ENCODE measurements at places on chromosomes 3 and 15. TPM values are rescaled to one million over a fixed set of nuclear protein-coding genes. Genes with fewer than 3 reads are reported as not detected.

DNA sequence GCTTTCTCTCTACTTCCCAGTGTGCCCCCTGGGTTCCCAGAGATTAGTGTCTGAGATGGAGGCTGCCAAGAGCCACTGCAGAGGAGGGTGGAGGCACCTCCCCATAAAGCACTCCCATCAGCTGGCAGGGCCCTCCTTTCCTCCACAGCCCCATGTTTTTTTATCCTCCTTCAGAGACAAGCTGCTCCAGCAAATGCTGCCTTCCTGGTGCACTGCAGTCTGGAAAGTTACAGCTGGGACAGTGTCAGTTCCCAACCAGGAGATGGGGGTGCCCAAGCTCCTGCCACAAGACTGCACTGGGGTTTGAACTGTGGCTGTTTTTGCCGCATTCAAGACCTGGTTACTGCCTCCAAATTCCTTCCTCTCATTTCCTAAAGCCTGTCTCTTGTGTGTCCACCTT lies 206.1 kb downstream of the CADPS start:
- H3K4me1 ChIP-seq = no peaks in the 10 kb centered on the region
- no peak overlapping the region for H3K4me3 ChIP-seq
- H3K27ac ChIP-seq = no peak overlapping the region
- H3K36me3 ChIP-seq = no peaks in the 10 kb centered on the region
- no peak for DNase-seq

DNA sequence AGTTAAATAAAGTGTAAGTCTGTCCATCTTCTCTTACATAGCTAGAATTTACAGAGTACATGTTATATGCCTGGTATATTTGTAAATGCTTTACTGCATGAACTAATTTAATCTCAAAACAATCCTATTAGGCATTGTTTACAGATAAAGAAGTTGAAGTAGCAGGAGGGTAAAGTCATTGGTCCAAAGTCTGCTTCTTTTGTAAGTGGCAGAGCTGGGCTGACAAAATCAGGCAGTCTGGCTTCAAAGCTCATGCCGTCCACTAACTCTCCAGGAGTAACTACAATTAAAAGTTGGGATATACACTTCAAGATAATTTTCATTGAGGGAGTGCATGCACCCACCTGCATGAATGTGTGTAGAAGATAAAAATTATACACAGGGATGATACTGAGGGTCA lies 27.3 kb downstream of the VGLL3 start:
- H3K36me3 ChIP-seq = no peaks in the 10 kb centered on the region
- H3K4me3 ChIP-seq = no peak overlapping the region
- no peak overlapping the region for H3K27ac ChIP-seq
- no peaks in the 10 kb centered on the region for H3K4me1 ChIP-seq
- no peaks in the 10 kb centered on the region for H3K27me3 ChIP-seq
- DNase-seq = no peak

DNA sequence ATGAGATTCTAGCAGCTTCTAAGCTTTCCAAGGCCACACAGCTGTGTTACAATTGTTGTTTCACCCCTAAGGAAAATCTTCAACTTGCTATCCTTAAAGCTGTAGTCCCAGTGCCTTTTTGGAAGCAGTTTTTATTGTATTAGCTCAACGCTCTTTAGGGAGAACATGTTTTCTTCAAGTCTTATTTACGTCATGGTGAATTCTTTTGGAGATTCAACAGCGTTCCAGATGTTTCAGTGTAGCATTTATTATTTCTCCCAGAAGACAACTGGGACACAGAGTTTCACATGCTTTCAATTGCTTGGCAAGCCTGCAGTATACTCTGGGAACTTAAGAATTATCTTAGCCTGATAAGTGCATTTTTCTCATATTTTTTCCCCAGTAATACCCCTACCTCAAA lies 888.3 kb downstream of the PLOD2 start:
- H3K36me3 ChIP-seq = no peaks in the 10 kb centered on the region
- no peak for DNase-seq
- H3K27me3 ChIP-seq = no peaks in the 10 kb centered on the region
- no peaks in the 10 kb centered on the region for H3K4me1 ChIP-seq
- H3K27ac ChIP-seq = no peak overlapping the region

DNA sequence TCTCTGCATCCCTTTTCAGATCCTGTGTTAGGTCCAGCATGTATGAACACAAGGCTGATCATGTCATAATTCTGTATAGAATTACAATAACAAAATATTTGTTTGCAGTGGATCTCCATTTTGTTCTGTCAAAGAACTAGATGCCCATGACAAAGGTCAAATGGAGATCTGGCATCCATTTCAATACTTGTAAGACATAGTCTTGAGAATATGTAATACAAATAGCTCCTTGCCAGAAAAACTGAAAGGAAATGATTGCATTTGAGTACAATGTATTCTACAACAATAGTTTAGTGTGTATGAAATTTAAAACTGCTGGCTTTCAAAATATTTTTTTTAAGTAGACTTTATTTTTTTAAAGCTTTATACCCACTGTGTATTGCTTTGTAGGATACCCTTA lies 101.1 kb downstream of the CMSS1 start:
- no peaks in the 10 kb centered on the region for H3K27me3 ChIP-seq
- H3K4me3 ChIP-seq = no peak overlapping the region
- H3K27ac ChIP-seq = no peak overlapping the region
- peaks cover 44% of the 10 kb centered on the region for H3K4me1 ChIP-seq
- DNase-seq = no peak

DNA sequence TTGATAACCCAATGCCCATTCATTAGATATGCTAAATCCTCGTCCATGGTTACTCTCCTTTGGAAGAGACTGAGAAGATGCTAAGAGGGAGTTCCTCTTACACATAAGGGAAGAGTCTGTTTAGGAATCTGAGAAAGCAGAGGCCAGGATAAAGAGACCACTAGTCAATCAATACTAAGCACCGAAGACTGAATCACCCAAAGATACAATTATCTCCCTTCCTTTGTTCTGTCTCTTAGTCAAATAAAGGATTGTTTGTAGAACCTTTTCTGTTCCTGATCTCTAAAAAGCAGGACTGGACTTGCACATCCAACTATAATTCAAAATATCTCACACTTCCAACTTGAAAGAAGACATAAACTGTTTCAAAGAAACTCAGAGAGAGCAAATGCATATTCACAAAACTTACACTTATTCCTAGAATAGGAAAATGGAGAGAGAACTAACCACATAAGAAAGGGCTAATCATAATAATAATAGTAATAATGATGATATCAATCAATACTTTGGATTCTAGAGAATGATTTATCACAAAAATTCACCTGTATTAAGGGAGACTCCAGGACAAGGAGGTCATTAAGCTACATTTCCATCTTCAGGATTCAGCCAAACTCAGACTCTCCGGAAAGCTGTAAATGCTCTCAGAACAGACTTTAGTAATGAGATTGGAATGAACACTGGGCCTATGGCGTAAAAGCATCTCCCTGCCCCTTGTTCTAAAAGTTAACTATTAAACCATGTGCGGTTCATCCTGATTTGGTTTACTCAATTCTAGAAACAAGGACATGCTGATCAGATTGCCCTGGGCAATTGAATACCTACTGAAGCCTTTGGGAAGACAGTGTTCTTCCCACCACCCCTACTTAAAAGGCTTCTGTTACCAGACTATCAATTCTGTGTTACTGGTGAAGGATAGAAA lies 401.5 kb downstream of the ZBTB20 start:
- H3K4me1 ChIP-seq = peaks cover 10% of the 10 kb centered on the region
- no peaks in the 10 kb centered on the region for H3K27me3 ChIP-seq
- no peak overlapping the region for H3K4me3 ChIP-seq

DNA sequence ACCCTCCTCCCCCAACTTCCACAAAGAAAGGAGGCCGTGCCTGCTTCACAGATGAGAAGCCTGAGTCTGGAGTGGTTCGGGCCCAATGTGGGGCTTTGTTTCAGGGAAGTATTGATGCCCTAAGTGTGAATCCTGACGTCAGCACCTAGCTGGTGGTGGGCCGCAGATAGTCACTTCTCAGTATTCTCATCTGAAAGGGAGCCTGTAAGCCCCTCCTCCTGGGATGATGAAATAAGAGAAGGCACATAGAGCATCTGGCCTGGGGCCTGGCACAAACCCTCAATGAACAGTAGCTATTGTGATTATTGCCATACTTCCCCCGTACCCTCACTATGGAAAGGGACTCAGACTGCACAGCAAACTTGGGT lies 24.8 kb downstream of the LINGO1 start:
- DNase-seq = no peak
- no peaks in the 10 kb centered on the region for H3K27me3 ChIP-seq
- peaks cover 36% of the 10 kb centered on the region for H3K4me1 ChIP-seq
- H3K36me3 ChIP-seq = no peaks in the 10 kb centered on the region
- no peak overlapping the region for H3K27ac ChIP-seq

DNA sequence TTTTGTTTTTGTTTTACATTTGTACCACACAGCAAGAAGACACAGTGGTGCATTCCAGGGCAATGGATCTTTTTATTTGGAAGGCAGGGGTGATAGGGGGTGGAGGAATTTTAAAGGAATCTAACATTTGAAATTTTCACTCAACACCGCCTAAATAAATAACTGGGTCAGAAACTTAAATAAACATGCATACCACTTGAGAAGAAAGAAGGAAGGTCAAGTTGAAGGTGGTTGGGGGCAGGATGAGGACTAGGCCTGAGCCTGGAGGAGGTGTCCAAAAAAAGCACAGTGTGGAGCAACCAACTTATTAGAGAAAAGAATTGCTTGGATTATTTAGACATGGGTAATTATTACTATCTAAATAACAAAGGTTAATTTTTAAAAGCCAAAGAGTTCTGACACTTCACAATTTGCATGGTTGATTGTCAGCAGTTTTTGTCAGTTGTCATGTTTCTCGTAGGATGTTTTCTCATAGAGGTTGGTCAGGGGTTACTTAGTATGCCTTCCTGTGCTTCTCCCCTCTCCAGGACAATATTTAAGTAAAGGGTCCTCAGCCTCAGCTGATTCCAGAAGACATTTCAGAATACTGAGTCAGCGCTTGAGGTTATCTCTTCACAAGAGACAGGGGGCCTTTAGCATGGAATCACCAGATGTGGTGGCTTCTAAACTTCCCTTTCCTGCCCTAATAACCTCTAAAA lies 173.7 kb upstream of the SLC2A2 start:
- H3K27me3 ChIP-seq = no peaks in the 10 kb centered on the region
- H3K4me1 ChIP-seq = no peaks in the 10 kb centered on the region
- H3K27ac ChIP-seq = no peak overlapping the region
- DNase-seq = no peak
- H3K4me3 ChIP-seq = no peak overlapping the region
- no peaks in the 10 kb centered on the region for H3K36me3 ChIP-seq

GRCh38 chr3:10470120-10471053 lies 35.0 kb downstream of the ATP2B2 start:
- no peaks in the 10 kb centered on the region for H3K4me1 ChIP-seq
- no peak overlapping the region for H3K27ac ChIP-seq
- no peaks in the 10 kb centered on the region for H3K36me3 ChIP-seq
- DNase-seq = no peak
- H3K4me3 ChIP-seq = no peak overlapping the region

DNA sequence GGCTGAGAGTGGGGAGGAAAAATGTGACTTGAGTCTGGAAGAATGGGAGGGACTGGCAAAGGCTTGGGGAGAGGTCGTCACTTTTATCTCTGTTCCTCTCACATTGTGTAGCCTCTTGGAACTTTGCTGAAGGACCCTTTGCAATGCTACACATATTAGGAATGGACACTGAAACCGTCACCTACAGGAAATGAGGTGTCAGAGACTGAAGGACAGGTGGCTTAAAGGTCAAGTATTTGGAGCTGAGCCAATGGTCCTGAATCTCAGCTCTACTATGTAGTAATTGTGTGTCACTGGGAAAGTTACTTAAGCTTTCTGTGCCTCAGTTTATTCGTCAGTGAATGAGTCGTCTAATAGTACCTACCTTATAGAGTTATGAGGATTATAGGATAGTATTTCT lies 14.7 kb downstream of the MCTP2 start:
- peaks cover 4% of the 10 kb centered on the region for H3K4me1 ChIP-seq
- no peak for DNase-seq
- H3K36me3 ChIP-seq = no peaks in the 10 kb centered on the region
- H3K27me3 ChIP-seq = no peaks in the 10 kb centered on the region
- H3K27ac ChIP-seq = no peak overlapping the region
- no peak overlapping the region for H3K4me3 ChIP-seq

GRCh38 chr3:50658416-50658815 lies 16.3 kb upstream of the DOCK3 start:
- no peaks in the 10 kb centered on the region for H3K4me1 ChIP-seq
- H3K36me3 ChIP-seq = no peaks in the 10 kb centered on the region
- DNase-seq = no peak
- H3K4me3 ChIP-seq = no peak overlapping the region

DNA sequence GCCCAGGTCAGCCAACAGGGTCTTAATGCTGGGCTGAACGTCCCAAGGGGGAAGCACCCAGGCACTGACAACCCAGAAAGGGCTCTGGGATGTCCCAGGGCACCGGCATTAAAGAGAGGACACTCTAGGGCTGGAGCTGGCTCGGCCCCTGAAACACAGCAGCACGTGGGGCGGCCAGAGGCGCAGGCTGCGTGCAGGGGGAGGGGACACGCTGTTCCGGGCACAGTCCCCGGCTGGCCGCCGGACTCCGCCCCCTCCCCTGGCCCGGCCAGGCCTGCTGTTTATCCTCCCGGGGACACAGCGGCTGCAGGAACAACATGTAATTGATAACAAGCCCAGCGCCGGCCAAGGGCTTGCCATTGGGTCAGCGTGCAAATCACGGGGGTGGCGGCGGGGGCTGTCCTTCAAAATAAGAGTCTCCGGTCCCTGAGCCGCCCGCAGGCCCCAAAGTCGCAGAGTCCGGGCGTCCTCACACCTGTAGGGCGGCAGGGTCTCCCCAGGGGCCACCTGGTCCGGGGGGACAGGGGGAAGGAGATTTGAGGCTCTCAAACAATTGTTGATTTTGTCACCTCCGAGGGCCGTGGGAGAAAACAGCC lies 1.3 kb downstream of the KLF15 start:
- no peaks in the 10 kb centered on the region for H3K36me3 ChIP-seq
- DNase-seq = peak; percentile 88
- H3K4me1 ChIP-seq = peaks cover 30% of the 10 kb centered on the region
- H3K4me3 ChIP-seq = peak overlapping the region; percentile 89

GRCh38 chr3:20230954-20231353 lies 44.9 kb upstream of the SGO1 start:
- DNase-seq = no peak
- H3K36me3 ChIP-seq = no peaks in the 10 kb centered on the region

Gene FGF12
- total RNA-seq = not detected

Gene SLC22A13
- total RNA-seq = 0.60 TPM

Gene FAM43A
- 110 TPM for total RNA-seq

Gene ITIH3
- not detected for total RNA-seq

Gene EFCC1
- 1.6 TPM for total RNA-seq

Gene RETNLB
- 3.3 TPM for total RNA-seq

Gene BBX
- total RNA-seq = 38.9 TPM
